ENCODE measurements at places on chromosomes 5 and 9. TPM values are rescaled to one million over a fixed set of nuclear protein-coding genes. Genes with fewer than 3 reads are reported as not detected.
A peak's percentile ranks its signal among the peaks of the same experiment; 100 is the strongest.

- no peaks in the 10 kb centered on the region for H3K27me3 ChIP-seq
- H3K36me3 ChIP-seq = no peaks in the 10 kb centered on the region
Observed at GRCh38 chr9:71756753-71757152, 11.6 kb downstream of the CEMIP2 start.

- no peaks in the 10 kb centered on the region for H3K4me1 ChIP-seq
- no peaks in the 10 kb centered on the region for H3K36me3 ChIP-seq
- H3K27me3 ChIP-seq = no peaks in the 10 kb centered on the region
- no peak overlapping the region for H3K4me3 ChIP-seq
- DNase-seq = no peak
Observed at GRCh38 chr5:14064841-14065240, 78.3 kb upstream of the TRIO start.

DNA sequence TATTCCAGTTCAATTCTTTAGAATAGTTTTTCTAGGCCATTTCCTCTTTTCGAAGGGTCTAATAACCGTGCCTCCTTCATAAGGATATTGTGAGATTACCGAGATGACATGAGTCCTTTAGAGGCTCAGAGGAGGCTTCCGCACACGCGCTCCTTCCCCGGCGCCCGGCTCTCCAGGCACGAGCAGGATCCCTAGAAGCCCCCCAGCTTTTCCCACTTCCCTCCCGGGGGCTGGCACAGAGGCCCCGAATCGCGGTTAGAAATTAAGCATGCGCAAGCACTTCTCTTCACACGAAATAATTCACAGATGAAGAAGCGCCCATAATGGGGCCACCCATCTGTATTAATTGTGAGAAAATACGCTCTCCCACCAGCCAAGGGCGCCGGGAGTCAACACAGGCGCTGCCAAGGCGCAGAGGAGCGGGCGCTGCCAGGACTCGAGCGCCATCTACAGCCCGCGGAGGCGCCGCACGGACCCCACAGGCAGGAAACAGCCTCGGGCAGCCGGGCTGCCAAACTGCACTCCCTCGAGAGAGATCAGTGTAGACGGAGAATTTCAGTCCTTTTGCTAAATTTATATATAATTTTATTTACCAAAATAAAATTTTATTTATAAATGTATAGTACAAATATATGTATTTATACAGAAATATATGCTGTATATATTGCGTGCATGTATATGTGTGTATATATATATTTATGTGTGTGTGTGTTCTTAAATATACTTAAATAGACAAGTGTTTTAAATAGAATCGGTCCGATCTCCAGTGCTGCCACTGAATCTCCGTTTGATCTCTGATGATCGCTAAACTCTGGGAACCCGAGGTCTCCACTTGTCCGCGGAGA is 258.1 kb upstream of the NFIL3 start:
- H3K4me3 ChIP-seq = no peak overlapping the region
- peak; percentile 64 for DNase-seq
- no peak overlapping the region for H3K27ac ChIP-seq
- no peaks in the 10 kb centered on the region for H3K27me3 ChIP-seq
- H3K36me3 ChIP-seq = no peaks in the 10 kb centered on the region

GRCh38 chr9:109452761-109453160 is 45.3 kb downstream of the PTPN3 start:
- H3K36me3 ChIP-seq = peaks cover 31% of the 10 kb centered on the region
- H3K27ac ChIP-seq = peak overlapping the region; percentile 97
- H3K4me1 ChIP-seq = peaks cover 44% of the 10 kb centered on the region
- peak; percentile 62 for DNase-seq

GRCh38 chr5:136084698-136085097 is 47.9 kb upstream of the SMAD5 start:
- peaks cover 5% of the 10 kb centered on the region for H3K4me1 ChIP-seq
- no peak overlapping the region for H3K4me3 ChIP-seq

- no peaks in the 10 kb centered on the region for H3K27me3 ChIP-seq
- H3K36me3 ChIP-seq = no peaks in the 10 kb centered on the region
- no peak for DNase-seq
- H3K27ac ChIP-seq = no peak overlapping the region
- H3K4me3 ChIP-seq = no peak overlapping the region
- H3K4me1 ChIP-seq = no peaks in the 10 kb centered on the region
Observed at GRCh38 chr5:52359261-52359660, 428.5 kb upstream of the ITGA1 start.

Gene CDH6
- total RNA-seq = not detected

DNA sequence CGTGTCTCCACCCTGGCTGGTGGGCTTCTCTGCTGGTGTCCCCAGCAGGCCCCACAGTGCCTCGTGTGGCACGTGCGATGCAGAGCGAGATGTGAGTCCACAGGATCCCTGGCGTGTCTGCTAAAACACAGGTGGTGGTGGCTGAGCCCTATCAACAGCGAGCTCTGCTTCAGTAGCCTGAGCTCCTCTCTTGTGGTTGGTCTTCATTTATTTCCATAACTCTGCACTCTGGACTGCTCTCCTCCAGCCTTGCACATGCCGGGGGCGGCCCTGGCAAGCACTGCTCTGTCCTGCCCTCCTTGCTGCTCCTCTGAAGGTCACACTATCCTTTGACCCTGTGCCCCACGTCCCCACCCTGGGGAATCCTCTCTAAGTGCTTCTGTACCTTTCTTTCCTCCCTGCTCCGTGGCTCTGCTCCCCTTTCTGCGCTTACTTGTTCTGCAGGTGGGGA is 59.2 kb downstream of the NSUN2 start:
- H3K36me3 ChIP-seq = no peaks in the 10 kb centered on the region
- H3K4me1 ChIP-seq = no peaks in the 10 kb centered on the region
- H3K4me3 ChIP-seq = no peak overlapping the region
- peaks cover 63% of the 10 kb centered on the region for H3K27me3 ChIP-seq

Gene CENPP
- total RNA-seq = 10.0 TPM
